HS-5 (cell line): ENCODE measurements at places on chromosomes 4 and X.

GRCh38 chr4:24781999-24782745 is 13.2 kb upstream of the SOD3 start:
- no peak for DNase-seq

GRCh38 chr4:144353292-144353691 is 212.8 kb upstream of the GYPA start:
- no peak for DNase-seq

DNA sequence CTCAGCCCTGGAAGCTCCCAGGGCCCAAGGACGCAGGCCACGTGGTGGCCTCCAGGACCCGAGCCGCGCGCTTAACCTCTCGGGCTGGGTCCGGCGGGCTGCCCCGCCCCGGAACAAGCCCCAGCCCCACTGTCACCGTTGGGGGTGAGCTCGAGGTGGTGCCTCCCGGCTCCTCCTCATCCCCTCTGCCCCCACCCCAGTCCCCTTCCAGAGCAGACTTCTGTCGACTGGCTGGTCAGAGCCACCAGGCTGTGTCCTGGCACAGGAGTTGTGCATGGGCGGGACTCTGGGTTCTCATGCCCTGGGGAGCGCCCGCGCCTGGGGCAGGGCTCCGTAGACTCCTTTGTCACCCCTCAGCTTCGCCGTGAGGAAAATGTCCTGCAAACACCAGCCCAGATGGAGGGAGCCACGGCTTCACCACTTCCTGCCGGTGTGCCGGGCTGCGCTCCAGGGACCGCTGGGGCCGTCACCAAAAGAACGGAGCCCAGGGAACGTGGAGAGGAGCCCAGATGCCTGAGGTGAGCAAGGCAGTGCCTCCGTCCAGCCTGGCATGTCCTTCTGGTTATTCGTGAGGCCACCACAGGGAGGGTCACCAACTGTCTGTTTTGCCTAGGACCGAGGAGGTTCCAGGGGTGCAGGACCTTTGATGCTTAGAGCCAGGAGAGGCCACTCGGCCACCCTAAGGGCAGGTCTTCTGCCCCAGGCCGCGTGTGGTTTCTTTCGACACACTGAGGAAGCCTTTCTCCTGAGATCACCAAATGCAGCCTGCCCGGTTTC is 7.1 kb upstream of the RGS12 start:
- no peak for DNase-seq

- no peak for DNase-seq
Measured at GRCh38 chr4:113657586-113658233, 103.8 kb downstream of the CAMK2D start.

DNA sequence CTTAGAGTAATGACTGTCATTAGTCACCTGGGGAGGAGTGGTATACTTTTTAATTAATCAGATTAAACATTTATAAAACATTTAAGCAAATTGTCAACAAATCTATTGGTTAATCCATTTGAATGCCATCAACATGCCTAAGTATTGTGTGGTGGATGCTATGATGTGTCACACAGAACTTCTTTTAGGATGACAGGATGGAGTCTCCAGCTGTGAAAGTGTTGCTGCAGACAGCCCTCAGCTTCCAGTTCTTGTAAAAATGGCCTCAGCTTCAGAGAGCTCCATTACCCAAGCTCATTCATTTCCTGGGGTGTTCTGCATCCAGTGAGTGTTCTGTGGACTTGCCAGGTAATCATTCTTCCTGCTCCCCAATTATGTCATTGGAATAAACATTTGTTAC is 74.3 kb upstream of the CLNK start:
- DNase-seq: no peak

- no peak for DNase-seq
Measured at GRCh38 chrX:56366901-56367300, 134.7 kb downstream of the KLF8 start.

GRCh38 chrX:134186362-134187121 is 50.4 kb upstream of the CCDC160 start:
- DNase-seq: no peak
